Frontal cortex (tissue), 4 donors: ENCODE measurements at places on chromosomes 13 and 19. TPM values are rescaled to one million over a fixed set of nuclear protein-coding genes. Genes with fewer than 3 reads are reported as not detected.
A peak's percentile ranks its signal among the peaks of the same experiment; 100 is the strongest.

ZNF793 gene
- 48.9 TPM for total RNA-seq

GPATCH1 gene
- 15.5 TPM for total RNA-seq

NKPD1 gene
- 1.2 TPM for total RNA-seq

CERS1 gene
- 21.2 TPM for total RNA-seq

IGFL1 gene
- not detected for total RNA-seq

CLDN10 gene
- 4.5 TPM for total RNA-seq

GARIN5A gene
- total RNA-seq, result 2.0 TPM

ZNF470 gene
- total RNA-seq, result 15.1 TPM

PGLYRP2 gene
- not detected for total RNA-seq

PABPC3 gene
- 0.41 TPM for total RNA-seq

CRB3 gene
- total RNA-seq, result 0.41 TPM

KLK7 gene
- total RNA-seq, result not detected

ZNF829 gene
- 9.4 TPM for total RNA-seq

- DNase-seq, result no peak
These were observed 1137.1 kb downstream of the OLFM4 start for GRCh38 chr13:54165581-54166215.

GRCh38 chr13:67001363-67001762 lies 228.8 kb downstream of the PCDH9 start:
- DNase-seq, result no peak

DNA sequence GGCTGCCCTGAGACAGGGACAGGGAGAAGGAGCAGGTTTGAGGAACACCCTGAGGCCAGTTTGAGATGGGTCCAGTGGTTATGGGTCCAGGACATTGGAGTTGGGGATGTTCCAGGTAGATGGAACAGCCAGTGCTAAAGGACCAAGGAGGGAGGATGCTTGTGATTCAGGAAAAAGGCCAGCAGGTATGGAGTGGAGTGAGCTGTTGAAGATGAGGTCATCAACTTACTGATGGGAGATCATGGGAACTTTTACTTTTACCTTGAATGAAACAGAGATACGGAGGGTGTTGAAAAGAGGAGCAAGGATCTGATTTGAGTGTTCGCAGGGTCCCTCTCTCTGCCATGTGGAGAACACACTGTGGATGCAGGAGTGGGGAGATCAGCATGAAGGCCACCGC lies 25.5 kb downstream of the SPTBN4 start:
- no peak for DNase-seq

- no peak for DNase-seq
These were observed 161.0 kb downstream of the KCTD12 start for GRCh38 chr13:76725211-76725610.

DNA sequence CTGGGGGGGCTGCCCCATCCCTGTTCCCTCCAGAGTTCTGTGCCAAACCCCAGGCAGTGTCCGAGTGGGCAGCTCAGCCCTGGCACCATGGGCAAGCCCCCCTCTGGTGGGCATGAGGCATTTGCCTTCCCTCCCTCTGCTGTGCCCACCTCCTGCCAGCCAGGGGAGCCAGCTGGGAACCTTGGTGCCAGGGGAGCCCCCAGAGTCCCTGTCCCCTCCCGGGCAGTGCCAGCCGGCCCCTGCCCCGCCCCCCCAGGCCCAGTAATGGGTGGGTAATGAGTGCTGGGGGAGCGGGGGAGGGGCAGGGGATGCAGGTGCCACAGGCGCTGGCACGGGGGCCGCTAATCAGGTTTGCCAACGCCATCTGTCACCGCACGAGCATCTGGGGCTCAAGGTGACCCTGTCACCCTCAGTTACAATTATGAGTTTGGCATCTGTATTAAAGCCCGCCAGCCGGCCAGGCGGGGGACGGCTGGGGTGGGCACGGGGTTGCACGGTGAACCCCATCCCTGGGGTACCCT lies 5.9 kb downstream of the DAND5 start:
- DNase-seq, result no peak

- no peak for DNase-seq
These were observed 2.4 kb downstream of the FGF21 start for GRCh38 chr19:48757741-48758144.

GRCh38 chr19:48283908-48284307 lies 14.0 kb downstream of the ZNF114 start:
- DNase-seq, result no peak

GRCh38 chr19:41837981-41838708 lies 6.3 kb downstream of the LYPD4 start:
- DNase-seq, result no peak

- DNase-seq, result no peak
These were observed 68.8 kb downstream of the COL4A1 start for GRCh38 chr13:110237875-110238817.

GRCh38 chr13:38970380-38971051 lies 20.1 kb downstream of the STOML3 start:
- no peak for DNase-seq

- no peak for DNase-seq
These were observed 21.9 kb downstream of the FBXO17 start for GRCh38 chr19:38953677-38954076.

- no peak for DNase-seq
These were observed 594 bp upstream of the ZNF850 start for GRCh38 chr19:36773223-36773579.

GRCh38 chr19:46133101-46133627 lies 8.7 kb upstream of the IGFL3 start:
- DNase-seq, result no peak

DNA sequence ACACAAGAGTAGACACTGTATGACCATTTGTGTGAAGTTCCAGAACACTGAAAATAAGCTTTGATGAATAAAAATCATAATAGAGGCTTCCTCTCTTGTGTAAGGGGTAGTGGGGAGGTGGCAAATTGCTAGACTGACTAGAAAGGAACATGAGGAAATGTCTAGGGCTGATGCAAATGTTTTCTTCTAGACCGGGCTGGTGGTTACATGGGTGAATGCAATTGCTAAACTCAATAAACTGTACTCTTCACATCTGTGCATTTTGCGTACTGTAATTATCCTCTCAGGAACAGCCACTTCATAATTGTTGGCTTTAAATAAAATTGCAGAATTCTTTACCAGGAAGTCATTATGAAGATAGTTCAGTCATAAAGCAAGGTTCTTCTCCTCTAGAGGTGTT lies 5.2 kb upstream of the KBTBD7 start:
- DNase-seq, result no peak

DNA sequence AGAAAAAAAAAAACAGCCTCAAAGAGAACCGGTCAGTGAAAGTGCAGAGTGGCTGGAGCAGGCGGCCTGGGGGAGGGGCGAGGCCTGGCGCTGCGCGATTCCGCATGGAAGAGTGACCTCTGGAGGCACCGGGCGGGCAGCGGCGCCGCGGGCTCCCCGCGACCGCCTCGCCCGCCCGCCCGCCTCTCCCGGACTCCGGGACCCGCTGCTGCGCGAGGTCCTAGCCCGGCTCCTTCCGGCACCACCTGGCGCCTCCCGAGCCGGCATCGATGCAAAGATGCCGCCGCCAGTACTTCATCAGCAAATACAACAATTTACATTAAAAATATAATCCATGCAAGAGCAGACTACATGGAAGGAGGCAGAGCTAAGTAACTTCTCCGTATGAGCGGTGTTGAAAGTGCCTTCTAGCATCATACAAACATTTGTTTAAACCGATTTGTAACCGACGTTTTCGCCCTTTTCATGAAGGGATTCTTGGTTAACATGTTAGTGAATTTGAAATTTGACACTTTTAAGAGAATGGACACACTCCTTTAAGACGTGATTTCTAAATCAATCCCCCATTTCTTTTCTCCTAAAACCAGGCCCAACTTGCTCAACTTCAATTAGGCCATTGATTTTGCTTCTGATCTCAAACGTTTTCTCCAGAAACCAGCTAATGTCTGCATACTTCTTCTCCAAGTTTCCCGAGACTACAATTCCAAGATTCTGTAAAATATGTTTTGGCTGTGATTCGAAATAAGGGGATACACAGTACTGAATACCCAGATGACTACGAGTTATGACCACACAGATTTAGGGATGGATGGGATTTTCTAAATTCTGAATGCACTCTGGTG lies 2.1 kb downstream of the EFNB2 start:
- peak; percentile 71 for DNase-seq

- peak; percentile 80 for DNase-seq
These were observed 12.3 kb downstream of the HRC start for GRCh38 chr19:49142866-49143335.

- no peak for DNase-seq
These were observed 26.3 kb upstream of the DCLK1 start for GRCh38 chr13:36157480-36157879.

DNA sequence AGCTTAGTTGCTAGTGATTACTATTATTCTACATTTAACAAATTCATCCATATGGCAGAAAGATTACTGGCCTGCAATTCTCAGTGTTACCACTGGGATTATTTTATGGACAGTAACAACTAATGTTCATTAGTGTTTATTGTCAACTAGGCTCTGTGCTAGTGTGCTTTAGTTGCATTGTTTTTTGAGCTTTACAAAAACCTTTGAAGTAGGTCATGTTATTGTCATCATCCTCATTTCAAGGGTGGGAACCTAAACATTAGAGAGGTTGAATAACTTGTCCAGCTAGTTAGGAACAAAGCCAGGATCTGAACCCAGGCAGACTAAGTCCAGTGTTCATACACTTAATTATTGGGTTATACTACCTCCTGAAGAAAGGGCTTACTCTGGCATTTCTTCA lies 27.8 kb upstream of the TDRD3 start:
- DNase-seq, result no peak

GRCh38 chr13:75830842-75831241 lies 194.7 kb downstream of the LMO7 start:
- DNase-seq, result no peak

- no peak for DNase-seq
These were observed 2.8 kb downstream of the UBA2 start for GRCh38 chr19:34430738-34431625.

GRCh38 chr13:86476656-86477055 lies 677.4 kb upstream of the SLITRK6 start:
- DNase-seq, result no peak

GRCh38 chr13:31846182-31846938 lies 107.0 kb downstream of the RXFP2 start:
- peak; percentile 82 for DNase-seq

GRCh38 chr13:35478271-35479037 lies 2.0 kb upstream of the MAB21L1 start:
- DNase-seq, result no peak

DNA sequence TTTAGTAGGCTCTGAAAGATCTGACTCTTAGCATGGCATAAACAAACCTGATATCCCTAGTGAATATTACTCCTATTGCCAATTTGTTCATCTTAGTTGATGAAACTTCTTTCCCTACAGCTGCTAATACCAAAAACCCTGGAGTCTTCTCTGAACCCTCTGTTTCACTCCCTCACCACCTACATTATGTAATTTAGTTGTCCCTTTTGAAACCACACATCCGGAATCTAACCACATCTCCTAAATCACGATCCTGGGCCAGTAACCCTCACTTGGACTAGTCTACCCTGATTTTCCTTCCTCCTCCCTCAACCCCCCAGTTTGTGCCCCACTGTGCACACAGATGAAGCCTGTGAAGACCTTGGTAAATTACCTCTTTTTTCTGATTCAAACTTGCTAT lies 1.2 kb downstream of the ZNF256 start:
- DNase-seq, result no peak

DNA sequence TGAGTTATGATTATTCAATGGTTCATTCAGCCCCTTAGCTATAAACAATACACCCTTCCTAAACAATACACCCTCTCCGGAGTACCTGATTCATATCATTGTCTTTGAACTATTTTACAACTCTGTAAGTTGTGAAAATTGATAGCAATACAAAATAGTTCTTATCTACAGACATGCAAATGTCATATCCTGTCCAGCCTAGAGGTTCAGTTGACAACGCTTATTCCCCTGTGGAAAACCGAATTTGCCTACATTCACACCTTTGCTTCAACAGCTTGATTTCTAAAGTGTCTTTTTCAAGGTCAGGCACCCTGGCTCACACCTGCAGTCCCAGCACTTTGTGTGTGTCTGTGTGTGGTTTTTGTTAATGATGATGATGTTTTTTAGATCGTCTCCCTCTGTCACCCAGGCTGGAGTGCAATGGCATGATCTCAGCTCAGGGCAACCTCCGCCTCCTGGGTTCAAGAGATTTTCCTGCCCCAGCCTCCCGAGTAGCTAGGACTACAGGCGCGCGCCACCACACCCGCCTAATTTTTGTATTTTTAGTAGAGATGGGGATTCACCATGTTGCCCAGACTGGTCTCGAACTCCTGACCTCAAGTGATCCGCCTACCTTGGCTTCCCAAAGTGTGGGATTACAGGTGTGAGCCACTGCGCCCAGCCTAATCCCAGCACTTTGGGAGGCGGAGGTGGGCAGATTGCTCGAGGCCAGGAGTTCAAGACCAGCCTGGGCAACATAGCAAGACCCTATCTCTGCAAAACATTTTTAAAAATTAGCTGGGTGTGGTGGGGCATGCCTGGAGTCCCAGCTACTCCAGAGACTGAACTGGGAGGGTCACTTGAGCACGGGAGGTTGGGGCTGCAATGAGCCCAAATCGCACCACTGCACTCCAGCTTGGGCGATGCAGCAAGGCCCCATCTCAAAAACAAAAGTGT lies 9.6 kb downstream of the C19orf53 start:
- DNase-seq, result no peak

- DNase-seq, result no peak
These were observed 5.1 kb upstream of the EPS8L1 start for GRCh38 chr19:55070466-55071128.

- DNase-seq, result peak; percentile 88
These were observed at the start of gene TRMT1 for GRCh38 chr19:13116282-13117175. Gene TRMT1, minus strand, starts transcription at chr19:13116740. Its CDS starts 341 bp downstream, at chr19:13116399.

GRCh38 chr19:11138601-11139300 lies 16.8 kb downstream of the SPC24 start:
- no peak for DNase-seq

DNA sequence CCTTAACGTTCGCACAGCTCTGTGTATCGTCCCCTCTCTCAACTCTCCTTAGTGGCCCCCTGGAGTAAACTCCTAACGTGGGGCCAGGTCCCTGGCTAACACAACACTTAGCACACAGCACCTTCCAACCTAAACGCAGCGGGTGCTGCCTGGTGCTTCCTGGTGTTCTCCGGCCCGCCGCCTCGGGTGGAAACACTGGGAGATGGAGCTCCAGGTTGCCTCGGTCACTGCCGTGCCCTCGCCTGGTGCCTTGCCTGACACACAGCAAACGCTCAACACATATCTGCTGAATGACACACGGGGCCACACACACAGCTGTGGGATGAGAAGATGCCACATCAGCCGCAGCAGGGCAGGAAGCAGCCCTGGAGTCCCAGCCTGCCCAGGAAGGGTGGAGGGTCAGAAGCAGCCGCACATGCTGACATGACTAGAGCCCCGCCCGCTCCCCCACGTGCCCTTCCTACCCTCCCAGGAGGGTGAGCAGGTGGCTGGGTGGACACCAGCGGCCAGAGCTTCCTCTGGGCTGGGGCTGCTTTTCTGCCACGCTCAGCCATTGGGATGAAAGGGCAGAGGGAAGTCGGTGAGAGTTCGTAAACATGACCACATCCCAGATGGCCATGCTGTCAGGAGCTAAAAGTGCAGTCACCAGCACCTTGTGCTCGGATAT lies 6.6 kb downstream of the PEPD start:
- DNase-seq, result no peak

- DNase-seq, result peak; percentile 84
These were observed 28.9 kb upstream of the CACTIN start for GRCh38 chr19:3655402-3656072.

- no peak for DNase-seq
These were observed 10.4 kb downstream of the XAB2 start for GRCh38 chr19:7618771-7619510.

- no peak for DNase-seq
These were observed 33.9 kb upstream of the KLF2 start for GRCh38 chr19:16290692-16291091.

- DNase-seq, result no peak
These were observed 2.7 kb upstream of the GNA15 start for GRCh38 chr19:3132971-3133792.
